Activated T-cell treated with anti-CD3 and anti-CD28 coated beads, Interleukin-2, amount 50 U/mL, for 1 hour (primary cell): ENCODE measurements at places on chromosomes 5 and 9.

- no peak for DNase-seq
Measured at GRCh38 chr5:129042306-129042705, 52.2 kb upstream of the ISOC1 start.

DNA sequence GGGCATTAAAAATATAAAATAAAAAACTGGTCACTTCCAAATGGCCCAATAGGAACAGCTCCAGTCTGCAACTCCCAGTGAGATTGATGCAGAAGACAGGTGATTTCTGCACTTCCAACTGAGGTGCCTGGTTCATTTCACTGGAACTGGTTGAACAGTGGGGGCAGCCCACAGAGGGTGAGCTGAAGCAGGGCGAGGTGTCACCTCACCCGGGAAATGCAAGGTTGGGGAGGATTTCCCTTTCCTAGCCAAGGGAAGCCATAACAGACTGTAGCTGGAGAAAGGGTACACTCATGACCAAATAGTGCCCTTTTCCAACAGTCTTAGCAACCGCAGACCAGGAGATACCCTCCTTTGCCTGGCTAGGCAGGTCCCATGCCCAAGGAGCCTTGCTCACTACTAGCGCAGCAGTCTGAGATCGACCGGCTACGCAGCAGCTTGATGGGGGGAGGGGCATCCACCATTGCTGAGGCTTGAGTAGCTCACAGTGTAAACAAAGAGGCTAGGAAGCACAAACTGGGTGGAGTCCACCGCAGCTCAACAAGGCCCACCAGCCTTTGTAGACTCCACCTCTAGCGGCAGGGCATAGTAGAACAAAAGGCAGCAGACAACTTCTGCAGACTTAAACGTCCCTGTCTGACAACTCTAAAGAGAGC, 12.7 kb downstream of the RLN1 start:
- peak; percentile 26 for DNase-seq

GRCh38 chr5:50863534-50864170, 197.2 kb downstream of the PARP8 start:
- no peak for DNase-seq

GRCh38 chr9:93045521-93045920, 13.0 kb upstream of the SUSD3 start:
- DNase-seq = no peak

DNA sequence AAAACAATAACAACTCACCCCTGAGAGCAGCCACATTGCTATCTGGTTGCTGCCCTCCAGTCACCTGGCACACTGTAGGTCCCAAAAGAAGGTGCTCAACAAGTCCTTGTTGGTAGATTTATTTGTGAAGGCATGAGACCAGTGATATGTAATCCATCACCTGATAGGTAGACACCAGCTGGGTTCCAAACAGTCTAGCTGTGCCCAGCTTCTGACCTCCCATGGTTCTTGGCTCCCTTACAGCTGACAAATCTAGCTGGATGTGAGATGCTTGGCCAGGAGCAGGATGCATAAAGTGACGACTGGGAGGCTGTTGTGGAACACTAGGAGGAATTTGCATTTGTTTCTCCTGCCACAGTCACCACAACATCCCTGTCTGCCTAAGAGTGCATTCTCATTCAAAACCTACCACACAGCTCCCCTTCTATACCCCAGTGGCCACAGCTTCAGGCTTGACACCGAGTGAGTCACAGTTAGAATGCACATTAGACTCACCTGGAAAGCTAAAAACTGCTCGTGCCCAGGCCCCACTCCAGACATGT, 7.8 kb upstream of the VLDLR start:
- DNase-seq = no peak

- no peak for DNase-seq
Measured at GRCh38 chr9:96556701-96557461, 62.8 kb downstream of the CDC14B start.

DNA sequence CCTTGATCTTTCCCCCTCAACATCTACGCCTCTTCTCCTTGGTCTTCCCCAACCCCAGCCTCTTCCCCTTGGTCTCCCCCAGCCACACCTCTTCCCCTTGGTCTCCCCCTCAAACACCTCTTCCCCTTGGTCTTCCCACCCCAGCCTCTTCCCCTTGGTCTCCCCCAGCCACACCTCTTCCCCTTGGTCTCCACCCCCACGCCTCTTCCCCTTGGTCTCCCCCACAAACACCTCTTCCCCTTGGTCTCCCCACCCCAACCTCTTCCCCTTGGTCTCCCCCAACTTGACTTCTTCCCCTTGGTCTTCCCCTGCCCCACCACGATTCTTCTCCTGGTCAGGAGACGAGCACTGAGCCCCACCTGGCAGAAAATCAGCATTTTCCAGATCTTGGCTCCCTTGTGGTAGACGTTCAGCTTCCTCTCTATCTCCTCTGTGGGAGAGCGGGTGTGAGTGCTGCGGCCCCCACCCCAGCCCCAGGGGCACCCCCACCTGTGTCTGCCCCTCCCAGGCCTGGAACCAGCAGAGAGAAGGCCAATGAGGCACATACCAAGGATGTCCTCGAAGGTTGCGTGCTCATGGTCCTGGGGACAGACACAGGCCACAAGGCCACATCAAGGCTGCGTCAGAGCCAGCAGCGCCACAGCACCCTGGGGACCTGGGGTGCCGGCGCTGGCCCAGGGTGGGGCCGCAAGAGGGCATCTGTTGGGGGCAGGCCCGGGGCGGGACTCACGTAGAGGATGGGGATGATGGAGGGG, 7.0 kb downstream of the NSMF start:
- DNase-seq = no peak

GRCh38 chr5:171152382-171152781, 156.7 kb upstream of the TLX3 start:
- DNase-seq = no peak

DNA sequence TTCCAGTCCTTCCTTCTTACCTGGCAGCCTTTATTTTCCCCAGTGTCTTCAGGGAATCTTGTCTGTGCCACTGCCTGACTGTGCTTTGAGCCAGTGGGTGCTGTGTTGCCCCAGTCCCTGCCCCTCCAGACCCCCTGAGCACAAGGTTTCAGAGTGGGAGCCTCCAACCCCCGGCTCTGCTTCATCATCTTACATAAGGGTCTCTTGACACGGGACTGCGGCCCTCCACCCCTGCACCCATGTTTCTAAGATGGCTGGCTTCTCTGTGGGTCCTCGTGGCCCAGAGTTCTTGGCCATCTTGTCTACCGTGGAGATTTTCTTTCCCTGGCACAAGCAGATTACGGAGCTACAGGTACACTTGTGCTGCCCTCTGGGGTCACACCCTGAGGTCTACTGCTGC, 194.1 kb downstream of the CACNA1B start:
- DNase-seq = no peak

- no peak for DNase-seq
Measured at GRCh38 chr5:180782748-180783147, 19.9 kb downstream of the MGAT1 start.

DNA sequence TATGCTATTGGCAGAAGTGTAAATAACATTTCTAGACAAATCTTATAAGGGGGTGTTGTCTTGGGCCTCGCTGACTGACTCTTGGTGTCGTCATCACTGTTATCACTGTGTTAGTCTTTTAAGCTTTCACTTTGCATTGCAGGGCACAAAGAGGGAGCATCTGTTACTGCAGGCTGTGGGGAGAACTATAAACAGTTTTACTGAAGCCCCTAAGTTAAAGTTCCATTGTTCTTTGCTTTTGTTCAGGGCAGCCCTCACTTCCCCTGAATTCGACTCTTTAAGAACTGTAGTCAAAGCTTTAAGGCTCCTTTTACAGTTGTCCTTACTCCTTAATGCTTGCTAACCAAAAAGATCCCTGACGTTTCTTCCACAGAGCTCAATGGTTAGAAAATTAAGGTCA, 605.0 kb downstream of the RAB3C start:
- no peak for DNase-seq

- DNase-seq = no peak
Measured at GRCh38 chr9:28234133-28234893, 661.0 kb upstream of the C9orf72 start.

DNA sequence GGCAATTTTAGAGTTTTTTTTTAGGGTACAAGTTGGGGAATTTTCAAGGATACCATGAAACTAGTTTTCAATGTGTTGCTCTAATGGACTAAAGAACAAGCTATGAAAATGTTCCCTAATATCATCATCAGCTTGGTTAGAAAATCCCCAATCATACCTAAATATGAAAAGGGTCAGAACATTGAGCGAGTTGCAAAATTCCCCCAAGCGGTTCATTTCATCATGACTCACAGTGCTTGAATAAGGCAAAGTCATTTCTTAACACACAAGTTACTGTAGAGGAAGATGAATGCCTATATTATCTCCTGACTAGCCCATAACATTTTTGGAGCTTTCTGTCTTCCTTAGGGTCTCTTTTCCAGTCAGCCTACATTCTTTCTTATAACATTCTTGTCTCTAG, 62.7 kb downstream of the ST8SIA4 start:
- DNase-seq = no peak

DNA sequence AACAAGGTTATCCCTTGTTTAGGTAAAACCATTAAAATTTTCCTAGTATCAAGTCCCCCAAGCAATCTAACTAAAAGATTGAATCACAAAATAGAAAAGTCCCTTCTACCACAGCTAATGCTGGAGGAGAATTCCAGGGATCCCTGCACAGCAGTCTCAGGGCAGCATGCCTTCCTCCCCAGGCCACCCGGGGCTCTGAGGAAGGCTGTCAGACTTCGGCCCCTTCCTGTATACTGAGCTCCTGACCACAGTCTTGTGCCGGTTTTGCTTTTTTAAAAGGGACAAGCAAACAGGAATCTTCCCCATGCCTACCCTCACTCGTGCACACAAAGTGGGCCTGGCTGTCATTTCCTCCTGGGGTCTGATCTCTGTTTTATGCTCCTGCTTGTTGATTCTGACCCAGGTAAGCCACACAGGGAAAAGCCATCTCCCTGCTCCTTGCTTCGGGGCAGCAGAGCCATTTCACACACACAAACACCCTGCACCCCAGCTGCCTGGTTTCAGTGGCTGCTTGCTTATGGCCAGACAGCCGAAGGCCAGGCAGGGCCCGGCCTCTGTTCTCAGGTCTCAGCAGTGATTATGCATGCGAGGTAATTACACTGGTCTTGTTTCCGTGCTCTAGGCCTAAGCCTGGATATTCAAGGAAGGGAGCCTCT, 211.9 kb downstream of the NXNL2 start:
- DNase-seq = no peak

DNA sequence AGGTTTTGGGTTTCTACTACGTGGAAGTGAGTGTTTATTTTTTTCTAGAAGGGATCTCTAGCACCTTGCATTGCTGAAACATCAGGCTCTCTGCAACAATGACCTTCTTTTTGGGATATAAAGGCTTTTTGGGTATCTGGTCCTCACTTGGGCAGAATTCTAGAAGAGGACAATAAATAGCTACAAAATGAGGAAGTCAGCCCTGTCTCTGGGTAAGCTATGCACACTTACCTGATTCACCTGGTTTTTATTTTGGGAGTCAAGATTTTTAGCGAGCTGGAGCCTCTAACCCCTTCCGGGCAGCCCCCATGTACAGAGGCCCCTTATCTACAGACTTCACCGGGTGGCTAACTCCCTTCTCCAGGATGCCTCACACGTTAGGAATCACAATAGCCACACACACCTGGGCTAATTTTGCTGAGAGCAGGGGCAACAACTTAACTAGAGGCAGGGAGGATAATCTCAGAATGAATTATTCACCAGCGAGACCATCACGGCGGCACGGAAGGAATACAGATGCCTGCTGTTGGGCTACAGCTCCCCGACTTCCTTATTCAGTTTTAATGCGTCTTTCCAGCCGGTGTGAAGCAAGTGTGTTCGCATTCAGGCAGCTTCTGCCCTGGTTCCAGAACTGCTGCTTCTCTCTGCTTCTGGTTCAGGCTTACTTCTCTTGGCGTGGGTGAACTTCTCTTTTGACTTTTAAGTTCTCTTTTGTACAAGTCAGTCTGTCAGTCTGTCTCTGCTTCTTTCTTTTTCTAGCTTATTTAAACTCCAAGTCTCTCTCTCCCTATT, 341.0 kb upstream of the PANK3 start:
- DNase-seq = no peak

DNA sequence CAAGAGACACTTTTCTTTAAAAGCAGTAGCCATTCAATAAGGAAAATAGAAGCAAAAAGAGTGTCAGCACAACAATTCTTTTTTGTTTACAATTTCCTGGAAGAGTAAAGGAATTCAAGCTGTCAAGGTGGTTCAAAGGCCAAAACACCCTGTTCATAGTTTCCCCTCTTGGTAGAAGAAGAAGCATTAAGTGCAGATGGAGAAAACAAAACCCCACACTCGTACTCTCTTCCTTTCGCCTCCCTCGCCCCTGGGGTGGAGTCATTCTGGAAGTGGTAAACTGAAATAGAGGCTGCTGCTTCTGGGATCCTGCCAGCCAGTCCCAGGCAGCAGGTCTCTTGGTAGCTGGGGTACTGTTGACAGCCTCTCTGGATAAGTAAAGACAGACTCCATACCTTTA, 105.0 kb downstream of the ANKRD55 start:
- DNase-seq = peak; percentile 29

DNA sequence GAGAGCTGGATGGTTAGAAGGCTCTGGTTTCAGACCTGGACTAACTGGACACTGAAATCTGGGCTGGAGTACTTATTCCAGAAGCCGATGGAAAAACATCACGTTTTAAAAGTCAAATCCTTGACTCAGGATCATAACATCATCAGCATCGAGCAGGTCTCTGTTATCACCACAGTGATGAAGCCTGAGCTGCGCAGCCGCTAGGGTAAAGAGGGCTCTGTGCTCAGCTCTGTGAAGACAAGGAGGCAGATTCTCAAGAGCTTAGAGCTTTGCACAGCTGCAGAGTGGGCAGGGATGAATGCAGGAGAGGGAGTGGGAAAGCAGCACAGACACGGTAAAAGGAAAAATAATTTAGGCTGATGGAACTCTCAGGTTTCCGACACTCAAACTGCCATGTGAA, 208.8 kb upstream of the TAS2R1 start:
- no peak for DNase-seq

GRCh38 chr5:117327511-117327910, 752.9 kb upstream of the SEMA6A start:
- no peak for DNase-seq

DNA sequence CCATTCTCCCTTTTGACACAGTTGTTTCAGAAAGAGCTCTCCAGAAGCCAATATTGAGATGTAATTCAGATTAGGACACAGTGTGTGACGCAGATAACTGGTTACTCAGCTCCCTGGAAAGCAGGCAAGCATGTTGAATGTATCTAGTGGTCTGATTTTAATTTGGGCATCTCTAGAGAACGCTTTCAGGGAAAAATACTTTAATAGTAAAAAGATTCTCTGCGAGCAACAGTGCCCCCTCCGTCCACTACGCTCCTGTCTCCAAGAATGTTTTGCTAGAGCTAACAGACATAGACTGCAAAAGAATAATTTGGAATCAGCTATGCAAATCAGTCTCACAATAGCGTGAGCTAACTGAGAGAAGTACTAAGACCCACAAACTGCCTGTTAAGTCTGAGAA, 23.3 kb downstream of the CFAP90 start:
- DNase-seq = no peak

DNA sequence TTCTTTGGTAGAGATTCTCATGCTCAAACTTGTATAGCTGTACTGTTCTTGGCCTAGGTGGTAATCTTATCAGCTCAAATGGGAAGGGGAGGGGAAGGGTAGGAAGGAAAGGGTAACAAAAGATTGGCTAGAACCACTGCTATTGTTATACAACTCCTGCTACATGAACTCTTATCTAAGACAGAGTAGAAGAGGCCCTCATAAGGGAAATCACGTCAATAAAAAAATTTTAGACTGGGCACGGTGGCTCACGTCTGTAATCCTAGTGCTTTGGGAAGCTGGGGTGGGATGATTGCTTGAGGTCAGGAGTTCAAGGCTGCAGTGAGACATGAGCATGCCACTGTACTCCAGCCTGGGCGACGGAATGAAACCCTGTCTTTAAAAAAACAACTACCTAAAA, 15.9 kb downstream of the STOM start:
- no peak for DNase-seq

GRCh38 chr9:27073841-27074728, 34.9 kb upstream of the TEK start:
- no peak for DNase-seq

GRCh38 chr5:59361454-59361853, 532.1 kb downstream of the PDE4D start:
- no peak for DNase-seq
